Motor neuron (in vitro differentiated cells): ENCODE measurements at places on chromosomes 6 and 20.
A peak's percentile ranks its signal among the peaks of the same experiment; 100 is the strongest.

DNA sequence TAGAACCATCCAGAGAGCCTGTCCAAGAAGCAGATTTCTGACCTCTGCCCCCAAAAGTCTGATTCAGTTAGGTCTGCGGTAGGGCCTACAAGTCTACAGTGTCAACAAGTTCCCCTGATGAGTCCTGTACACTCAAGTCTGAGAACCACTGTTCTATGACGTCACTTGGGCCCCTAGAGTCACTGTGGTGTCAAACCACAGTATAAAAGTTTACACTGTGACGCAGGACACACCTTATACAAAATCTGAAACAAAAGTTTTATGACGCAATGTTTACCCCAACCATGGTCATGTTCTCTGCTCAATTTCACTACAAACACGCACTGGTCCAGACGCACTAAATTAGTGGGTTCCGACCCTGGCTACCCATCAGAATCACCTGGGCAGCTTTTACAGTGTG, 17.9 kb downstream of the SLA2 start:
- no peak for ATAC-seq

GRCh38 chr6:13953061-13953705, 28.4 kb downstream of the RNF182 start:
- ATAC-seq = peak; percentile 16

GRCh38 chr20:278181-278580, 12.4 kb downstream of the C20orf96 start:
- no peak for ATAC-seq

- no peak for ATAC-seq
These were observed 732.2 kb downstream of the CBLN4 start for GRCh38 chr20:55273149-55273548.

GRCh38 chr6:100281471-100281901, 183.2 kb downstream of the SIM1 start:
- peak; percentile 89 for ATAC-seq

- ATAC-seq = no peak
These were observed 112.9 kb upstream of the DTNBP1 start for GRCh38 chr6:15775741-15776140.

- no peak for ATAC-seq
These were observed 209.9 kb downstream of the LY86 start for GRCh38 chr6:6798448-6798860.
